ENCODE measurements at places on chromosomes 5 and 9.

DNA sequence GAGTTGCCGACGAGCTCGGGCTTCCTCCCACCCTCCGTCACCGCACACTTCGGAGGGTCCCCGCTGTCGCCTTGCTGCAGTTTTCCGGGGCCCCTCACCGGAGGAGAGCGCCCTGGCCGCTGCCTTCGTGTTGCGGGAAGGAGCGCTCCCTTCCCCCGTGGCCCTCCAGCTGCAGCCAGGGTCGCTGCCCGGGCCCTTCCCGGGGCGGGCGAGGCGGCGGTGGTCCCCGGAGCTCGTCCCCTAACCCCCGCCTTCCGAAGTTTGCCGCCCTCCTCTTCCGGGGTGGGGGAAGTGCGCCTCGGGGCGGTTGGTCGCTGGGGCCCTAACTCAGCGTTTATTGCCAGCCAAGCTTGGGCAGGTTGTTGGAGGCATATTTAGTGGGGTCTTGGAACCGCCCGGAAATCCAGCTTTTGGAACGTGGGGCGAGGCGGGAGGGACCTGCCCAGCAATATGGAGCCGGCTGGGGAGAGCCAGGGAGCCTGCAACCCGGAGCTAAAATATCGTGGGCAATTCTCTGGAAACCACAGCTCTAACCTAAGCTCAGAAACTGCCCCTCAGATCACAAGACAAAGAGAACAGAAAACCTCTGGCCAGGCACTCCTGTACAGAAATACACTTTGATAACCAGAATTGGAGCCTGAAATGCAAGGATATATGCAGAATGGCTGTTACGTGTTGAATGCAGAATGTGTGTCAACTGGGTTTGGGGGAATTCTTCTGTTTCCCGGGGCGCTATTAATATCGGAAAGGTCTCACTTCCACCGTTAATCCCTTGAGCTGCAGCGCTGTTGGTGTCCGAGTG is 890 bp downstream of the PIK3R1 start:
- DNase-seq: no peak

GRCh38 chr9:122213102-122213588 is 15.6 kb downstream of the LHX6 start:
- DNase-seq: no peak

DNA sequence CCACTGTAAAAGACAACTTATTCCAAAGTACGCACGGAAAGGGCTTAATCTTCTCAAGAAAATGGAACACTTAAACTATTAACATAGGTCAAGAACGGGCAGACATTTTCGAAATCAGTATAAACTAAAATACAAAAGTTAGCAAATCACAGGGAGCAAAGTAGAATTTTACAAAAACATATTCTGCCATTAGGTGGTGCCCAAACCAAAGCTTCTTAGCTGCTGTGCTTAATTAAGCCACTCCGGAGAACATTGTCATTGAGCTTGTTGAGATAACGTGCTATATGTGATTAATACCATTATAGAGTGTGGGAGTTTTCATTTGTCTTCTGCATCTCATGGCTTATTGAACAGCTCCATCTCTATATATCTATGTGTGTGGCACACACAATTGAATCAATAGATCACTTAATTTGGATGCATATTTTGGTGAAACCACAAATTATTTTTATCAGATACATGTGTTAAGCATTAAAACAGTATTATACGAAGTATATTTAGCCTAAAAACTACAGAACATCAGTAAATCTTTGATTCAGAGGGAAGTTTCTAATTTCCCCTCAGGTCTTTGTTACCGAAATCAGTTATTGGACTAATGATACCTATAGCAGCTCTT is 23.4 kb downstream of the UBLCP1 start:
- no peak for DNase-seq

GRCh38 chr5:16740811-16741392 is 124.1 kb upstream of the RETREG1 start:
- DNase-seq: peak; percentile 30

- peak; percentile 48 for DNase-seq
Observed at GRCh38 chr9:122464633-122465567, 12.8 kb downstream of the OR1J1 start.

GRCh38 chr5:142974409-142974808 is 204.2 kb downstream of the ARHGAP26 start:
- DNase-seq: no peak

GRCh38 chr9:71685988-71686387 is 82.3 kb downstream of the CEMIP2 start:
- no peak for DNase-seq

DNA sequence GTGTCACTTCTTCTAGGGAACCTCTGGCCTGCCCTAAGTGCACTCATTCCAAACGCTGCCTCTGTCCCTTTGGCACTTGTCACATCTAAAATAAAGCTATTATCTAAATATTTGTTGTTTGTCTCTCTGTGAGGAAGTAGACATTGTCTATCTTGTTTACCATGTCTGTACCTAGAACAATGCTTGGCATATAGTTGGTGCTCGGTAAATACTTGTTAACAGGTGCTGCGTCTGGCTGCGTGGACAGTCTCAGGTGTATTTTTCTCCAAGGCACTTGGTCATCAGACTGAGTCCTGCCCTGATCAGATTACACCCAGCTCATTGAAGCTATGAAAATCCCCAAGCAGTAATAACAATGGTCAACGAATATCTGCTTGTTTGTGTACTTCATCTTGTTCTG is 174.9 kb upstream of the SMIM23 start:
- no peak for DNase-seq

- DNase-seq: no peak
Observed at GRCh38 chr5:36600917-36601527, 5.4 kb upstream of the SLC1A3 start.

DNA sequence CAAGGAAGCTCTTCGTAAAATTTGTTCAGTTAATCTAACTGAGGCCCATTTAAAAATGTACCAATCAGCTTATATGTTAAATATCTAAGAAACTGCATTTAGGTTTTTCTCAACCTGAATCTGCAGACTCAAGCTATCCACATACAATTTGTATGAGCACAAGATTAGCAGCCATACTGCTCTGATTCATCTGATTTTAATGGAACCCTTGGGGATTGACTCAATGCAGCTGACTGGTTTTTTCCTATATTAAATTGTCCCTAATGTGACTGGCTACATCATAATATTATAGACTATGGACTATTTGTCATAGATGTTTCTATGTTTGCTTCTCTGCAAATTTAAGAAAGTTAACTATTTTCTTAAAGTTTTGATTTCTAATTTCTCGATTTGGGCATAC is 451.0 kb upstream of the TUSC1 start:
- DNase-seq: peak; percentile 80

DNA sequence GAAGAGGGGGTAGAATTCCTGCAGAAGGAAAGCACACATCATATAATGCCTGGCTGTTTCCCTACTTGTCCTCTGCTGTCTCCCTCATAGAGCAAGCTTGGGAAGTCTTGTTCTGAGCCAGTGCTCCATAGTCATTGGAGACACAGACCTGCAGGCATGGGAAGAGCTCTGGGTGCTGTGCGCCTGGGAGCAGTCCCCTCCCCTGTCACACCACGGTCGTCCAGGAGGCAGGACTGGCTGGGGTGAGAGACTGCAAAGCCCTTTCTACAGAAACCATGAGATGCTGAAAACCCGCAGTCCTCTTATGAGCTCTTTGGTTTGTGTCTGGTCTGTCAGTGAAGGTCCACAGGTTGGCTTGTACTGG is 64.6 kb downstream of the GPR21 start:
- no peak for DNase-seq

DNA sequence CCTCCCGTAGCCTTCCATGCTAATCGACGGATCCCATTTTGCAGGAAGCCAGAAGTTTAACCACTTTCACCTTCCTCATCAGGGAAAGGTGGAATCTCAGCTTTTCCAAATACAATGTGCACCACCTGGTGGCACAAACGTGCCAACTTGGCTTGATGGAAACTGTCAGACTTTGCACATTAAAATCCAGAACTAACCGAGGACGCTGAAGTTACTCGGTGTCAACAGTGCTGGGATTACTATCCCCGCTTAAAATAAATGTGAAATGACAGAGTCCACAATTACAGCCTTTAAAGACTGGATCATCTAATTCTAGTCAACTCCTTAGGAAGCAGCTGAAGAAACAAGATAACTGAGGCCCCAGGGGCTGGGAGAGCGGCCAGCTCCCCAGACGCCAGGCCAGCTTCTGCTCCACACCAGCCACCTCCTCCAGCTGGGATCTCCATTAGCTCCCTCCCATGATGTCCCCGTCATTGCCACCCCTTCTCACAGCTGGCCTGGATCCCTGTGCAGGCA is 50.1 kb upstream of the RETREG1 start:
- no peak for DNase-seq

- no peak for DNase-seq
Observed at GRCh38 chr5:149063896-149064478, 1.1 kb upstream of the SH3TC2 start.

DNA sequence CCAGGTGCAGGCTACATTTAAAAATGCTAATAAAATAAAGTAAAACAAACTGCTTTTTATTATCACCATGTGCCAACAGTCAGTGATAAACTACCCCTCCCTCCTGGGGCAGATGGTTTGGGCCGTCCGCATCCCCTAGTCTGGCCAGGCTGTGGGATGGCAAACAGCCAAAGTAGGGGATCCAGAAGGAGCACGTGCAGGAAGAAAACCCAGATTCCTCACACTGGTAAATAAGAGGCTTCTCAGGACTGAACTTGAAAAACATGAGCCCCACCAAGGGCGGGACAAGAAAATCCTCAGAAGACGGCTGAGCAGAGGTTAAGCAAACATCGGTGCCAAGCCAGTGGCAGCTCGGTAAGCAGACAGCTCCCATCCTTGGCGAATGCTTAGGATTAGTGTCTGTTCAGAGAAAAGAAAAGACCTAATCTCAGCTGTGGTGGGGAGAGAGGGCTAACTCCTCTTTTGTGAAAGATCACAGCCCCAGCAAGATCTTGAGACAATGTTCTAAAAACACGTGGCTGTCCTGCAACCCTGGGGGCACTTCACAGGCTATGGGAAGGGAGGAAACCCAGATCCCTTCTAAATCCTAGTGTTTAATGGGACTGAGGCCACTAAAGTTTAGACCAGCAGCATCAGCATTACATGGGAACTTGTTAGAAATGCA is 46.5 kb upstream of the GDNF start:
- no peak for DNase-seq

DNA sequence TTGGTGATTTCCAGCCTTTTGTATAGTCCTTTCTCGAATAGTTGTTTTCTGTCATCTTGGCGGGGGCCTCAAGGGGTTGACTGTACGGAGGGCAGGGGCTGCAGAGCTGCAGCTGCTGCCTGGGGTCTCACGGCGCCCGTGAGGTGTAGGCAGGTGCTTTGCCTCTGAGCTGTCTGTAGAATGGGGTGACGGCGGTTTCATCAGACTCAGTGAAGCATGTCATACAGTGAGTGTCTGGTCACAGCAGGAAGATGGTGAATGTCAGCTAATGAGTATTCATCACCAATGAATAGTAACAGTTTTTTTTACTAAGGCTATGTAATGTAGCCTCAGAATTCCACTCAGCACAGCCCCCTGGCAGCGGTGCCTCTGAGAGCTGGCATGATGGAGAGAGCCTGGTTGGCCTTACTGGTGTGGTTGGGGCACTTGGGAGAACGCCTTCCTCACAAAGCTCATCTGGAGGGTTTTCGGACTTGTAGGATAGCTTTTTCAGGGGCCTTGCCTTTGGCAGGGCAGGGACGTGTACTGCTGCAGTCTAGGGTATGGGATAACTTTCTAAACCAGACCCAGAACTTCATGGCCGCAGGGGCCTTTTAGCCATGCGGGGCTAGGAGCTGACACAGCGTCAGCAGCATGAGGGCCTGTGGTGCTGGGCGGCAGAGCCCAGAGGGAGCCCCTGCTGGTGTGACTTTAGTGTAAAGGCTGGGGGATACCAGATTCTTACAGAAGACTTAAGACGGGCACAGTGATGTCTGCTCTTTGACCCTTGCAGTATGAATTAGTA is 15.0 kb downstream of the TENT4A start:
- no peak for DNase-seq

DNA sequence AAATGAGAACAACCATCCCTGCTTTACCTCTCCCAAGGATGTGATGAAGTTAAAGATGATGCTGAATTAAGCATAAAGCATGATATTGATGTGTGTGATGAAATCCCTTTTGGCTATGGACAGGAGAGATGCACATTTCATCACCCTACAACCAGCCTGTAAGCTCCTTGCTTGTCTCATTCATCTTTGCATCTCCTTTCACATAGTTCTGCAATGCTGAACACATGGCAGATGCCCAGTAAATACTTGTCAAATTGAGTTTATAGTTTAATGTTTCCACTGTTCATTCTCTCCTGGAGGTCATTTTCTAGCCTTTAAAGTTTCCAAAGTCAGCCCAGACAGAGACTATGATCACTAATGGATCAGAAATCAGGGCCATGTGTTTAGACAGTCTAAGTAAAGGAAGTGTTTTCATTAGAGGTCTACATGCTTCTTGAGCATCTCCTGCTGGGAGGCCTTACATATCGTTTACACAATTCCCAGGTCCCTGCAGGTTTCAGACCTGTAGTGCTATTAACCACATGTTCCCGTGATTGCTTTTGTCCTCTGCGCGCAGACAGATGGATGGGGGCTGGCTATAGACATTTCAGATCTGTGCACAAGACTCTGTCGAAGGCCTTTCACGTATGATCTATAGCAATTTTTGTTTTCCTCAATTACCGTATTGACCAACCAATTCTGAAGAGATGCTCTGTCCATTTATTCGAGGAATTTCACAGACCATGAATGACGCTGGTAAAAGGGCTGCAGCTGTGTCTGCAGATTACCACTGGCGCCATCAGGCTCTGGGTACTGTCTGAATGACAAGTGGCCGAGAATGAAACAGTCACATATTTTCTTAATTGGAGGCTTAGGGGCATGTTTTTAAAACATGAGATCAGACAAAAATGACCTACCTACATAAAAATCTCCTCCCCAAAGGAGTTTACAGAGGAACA is 49.0 kb upstream of the CKMT2 start:
- DNase-seq: no peak

DNA sequence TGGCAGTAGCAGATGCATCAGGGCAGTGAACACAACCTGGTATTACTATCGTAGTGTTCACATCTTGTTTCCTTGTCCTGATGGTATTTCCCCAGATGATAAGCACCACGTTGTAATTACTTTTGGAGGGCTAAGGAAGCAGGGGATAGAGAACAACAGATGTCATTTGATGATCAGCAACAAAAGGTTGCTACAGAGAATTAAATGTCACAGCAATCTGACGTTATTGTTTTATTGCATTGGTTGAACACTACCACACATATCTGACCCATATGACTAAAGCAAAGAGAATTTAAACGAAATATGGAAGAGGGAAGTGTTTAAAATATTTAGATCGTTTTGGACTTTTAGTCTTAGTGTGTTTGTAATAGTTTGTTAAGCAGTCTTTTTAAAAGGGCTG is 408.3 kb downstream of the SH3GL2 start:
- no peak for DNase-seq

DNA sequence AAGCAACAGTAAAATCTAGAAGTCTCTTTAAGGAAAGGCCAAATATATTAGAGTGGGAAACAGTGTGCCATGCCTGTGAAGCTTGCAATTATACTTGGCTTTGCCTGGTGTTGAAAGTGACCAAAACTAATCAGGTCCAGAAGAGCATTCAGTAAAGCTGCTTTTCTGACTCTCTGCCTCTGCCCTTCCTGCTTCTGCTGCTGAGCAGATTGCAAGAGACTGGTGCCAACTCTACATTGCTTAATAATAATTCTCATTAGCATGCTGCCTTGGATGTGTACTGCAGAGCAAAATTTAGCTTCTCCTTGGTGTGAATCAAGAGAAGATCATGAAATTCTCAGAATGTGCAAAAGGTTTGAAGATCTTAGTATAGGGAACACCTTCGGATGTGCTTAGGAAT is 120.4 kb upstream of the RFX3 start:
- no peak for DNase-seq

Measured in skeletal muscle cell (primary cell).